BE2C (cell line): ENCODE measurements at places on chromosomes 7 and 10.

DNA sequence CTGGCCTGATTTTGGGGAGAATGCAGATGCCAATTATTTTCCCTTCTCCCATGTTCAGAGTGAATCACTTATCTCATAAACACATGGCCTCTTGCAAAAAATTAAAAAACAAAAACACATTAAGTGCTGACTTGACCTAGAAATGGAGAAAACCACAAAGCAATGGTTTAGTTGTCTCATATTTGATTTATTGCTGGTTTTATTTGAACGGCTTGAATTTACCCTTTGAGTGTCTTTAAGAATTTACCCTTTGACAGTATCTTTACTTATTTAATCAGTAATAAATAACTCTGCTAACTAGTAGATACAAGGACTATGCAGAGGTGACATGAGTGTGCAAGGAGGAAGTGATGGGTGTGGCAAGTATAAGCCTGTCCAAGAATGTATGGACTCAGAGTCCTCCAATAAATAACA is 68.1 kb upstream of the GSDME start:
- no peak for DNase-seq

DNA sequence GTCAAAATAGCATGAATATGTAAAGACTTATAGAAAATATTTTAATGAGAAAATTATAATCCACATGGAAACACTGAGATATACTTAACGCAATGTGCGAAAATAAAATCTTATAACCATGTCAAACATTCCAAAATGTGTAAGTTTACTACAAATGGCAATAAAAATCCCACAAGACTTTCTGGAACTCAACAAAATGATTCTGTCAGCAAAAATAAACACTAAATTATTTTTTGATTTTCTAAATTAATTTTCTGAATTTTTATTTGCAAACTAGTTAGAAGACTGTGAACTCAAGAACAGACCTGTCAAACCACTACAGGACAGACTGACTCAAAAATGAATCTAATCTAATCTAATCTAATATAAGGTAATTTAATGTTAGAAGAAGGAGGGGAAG is 160.8 kb upstream of the KCTD7 start:
- no peak for DNase-seq

- no peak for DNase-seq
Observed at GRCh38 chr10:100128951-100129350, 47.3 kb upstream of the CPN1 start.

GRCh38 chr10:125707541-125708468 is 11.7 kb upstream of the EDRF1 start:
- DNase-seq, result no peak

DNA sequence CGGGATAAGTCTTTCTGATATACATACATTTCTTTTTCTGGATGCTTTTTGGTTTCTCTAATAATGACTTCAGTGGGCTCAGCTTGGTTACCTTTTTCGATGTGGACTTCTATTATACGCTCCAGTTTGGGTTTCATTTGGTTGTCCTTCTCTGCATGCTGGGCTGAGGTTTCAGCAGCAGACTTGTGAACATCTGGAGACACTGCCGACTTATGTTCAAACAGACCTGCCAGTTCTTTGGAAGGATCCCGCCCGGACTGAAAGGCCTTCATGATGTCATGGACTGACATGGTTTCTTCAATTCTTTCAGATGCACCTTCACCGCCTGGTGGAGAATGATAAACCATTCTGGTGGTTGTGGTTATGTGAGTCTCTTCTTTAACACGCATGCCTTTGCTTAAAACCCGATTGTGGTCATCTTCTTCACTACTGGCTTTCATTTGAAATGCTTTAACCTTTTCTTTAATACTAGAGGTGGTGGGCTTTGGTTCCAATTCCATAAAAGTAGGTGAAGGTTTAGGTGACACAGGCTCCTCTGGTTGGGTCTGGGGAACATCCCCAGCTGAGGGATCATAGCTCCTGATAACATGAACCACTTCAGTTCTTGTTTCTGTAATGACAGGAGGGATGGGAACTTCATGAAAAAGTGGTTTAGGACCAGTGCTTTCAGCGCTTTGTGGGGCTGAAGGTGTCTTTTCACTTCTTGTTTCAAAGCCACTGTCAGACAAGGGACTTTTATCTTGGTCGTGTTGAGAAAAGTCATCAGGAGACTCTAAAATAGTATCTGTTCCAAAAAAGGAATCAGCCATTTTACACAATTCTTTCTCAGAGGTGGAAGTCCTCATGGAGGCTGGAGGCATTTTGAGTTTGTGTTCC is 167.7 kb upstream of the CCDC6 start:
- no peak for DNase-seq

GRCh38 chr10:119803264-119803663 is 69.4 kb downstream of the MCMBP start:
- no peak for DNase-seq

DNA sequence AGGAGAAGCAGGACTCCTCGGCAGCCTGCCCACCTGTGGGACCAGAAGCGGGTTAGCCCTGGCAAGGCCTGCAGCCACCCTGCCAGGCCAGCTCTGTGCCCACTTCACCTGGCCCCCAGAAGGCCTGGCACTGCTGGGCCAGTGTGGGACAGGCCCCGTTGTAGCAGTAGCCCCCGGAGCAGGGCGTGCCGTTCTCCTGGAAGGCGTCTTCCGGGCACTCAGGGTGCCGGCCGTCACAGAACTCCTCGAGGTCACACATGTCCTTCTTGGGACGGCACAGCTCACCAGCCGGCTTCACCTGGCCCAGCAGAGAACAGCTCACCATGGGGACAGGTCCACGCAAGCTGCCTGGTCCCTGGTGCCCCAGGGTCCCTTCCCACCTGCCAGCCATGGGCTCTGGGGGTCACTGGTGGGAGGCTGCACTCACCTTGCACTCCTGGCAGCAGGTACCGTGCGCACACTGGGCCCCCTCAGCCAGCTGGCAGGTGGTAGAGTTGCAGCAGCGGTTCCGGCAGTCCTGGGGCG is 5.8 kb downstream of the ADAM8 start:
- no peak for DNase-seq

DNA sequence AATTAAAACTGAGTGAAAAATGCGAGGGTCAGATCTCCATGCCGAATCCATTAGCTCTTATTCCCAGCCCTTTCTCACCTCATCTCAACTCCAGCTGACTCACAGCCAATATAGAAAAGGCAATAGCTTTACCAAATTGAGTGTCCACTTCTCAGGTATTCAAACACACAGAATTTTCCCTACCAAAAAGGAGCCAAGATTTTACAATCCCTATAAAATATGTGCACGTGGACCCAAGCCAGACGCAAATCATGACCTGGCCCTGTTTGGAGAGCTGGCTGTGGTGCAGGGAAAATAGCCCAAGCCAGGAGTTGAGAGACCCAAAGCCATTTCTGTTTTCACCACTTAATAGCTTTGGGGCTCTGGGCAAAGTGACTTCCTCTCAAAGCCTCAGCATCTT is 379.7 kb upstream of the AUTS2 start:
- DNase-seq, result no peak

- no peak for DNase-seq
Observed at GRCh38 chr10:119189811-119190282, 11.2 kb upstream of the PRDX3 start.

GRCh38 chr7:94223375-94224084 is 171.2 kb upstream of the COL1A2 start:
- no peak for DNase-seq

DNA sequence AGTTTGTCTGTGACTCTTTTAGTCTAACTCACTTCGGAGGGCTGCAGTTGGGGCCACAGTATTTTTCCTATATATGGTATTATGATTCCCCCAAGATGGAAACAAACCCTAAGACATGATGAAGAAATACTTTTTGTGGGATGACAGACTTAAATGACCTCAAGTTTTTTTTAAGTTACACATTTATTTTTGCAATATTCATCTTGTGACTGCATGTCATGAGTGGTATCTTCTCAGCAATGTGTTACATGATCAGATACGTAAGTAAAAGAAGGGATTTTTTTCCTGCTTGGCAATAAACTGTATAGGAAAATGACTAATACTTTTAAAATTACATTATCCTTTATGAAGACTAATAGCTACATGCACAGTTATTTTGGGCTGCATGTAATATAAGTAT is 57.8 kb downstream of the OR13A1 start:
- DNase-seq, result no peak

- no peak for DNase-seq
Observed at GRCh38 chr10:35684586-35684985, 42.5 kb upstream of the FZD8 start.

GRCh38 chr10:126851414-126852108 is 53.7 kb upstream of the DOCK1 start:
- no peak for DNase-seq

DNA sequence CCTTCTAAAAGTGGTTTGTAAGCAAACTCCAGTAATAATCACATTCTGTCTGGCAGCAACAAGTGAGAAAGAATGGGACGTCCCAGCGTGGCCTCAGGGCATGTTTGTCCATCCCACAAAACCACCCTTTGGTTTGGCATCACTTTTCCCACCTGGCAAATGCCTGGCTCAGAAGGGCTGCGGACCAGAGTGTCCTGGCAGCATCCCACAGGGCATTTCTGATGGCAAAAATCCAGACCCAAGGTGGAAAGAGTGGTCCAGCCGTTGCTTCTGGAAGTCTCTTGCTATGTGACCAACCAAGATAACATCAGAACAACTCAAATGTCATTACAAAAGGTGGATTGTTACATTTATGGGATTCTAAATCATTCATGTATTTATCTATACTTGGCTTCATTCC is 174.4 kb downstream of the CREB5 start:
- peak; percentile 34 for DNase-seq

- no peak for DNase-seq
Observed at GRCh38 chr10:88886557-88886956, 6.5 kb downstream of the STAMBPL1 start.

DNA sequence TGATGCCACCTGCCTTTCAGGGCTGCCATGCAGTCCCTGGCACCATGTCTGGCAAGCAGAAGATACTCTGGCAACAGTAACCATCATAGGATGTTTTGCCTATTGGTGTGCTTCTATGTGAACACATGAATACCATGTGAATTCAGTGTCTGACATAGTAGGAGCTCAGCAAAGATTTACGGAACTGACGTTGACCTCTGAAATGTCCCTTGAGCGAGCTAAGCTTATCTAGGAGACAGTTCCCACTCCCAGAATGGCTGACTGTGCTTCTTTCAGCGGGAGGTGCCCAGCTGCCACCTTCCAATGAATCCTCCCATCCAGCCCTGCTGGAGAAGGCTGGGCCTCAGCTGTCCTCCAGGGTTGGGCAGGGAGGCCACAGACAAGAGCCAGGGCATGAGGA is 71.2 kb upstream of the LRRC18 start:
- no peak for DNase-seq

DNA sequence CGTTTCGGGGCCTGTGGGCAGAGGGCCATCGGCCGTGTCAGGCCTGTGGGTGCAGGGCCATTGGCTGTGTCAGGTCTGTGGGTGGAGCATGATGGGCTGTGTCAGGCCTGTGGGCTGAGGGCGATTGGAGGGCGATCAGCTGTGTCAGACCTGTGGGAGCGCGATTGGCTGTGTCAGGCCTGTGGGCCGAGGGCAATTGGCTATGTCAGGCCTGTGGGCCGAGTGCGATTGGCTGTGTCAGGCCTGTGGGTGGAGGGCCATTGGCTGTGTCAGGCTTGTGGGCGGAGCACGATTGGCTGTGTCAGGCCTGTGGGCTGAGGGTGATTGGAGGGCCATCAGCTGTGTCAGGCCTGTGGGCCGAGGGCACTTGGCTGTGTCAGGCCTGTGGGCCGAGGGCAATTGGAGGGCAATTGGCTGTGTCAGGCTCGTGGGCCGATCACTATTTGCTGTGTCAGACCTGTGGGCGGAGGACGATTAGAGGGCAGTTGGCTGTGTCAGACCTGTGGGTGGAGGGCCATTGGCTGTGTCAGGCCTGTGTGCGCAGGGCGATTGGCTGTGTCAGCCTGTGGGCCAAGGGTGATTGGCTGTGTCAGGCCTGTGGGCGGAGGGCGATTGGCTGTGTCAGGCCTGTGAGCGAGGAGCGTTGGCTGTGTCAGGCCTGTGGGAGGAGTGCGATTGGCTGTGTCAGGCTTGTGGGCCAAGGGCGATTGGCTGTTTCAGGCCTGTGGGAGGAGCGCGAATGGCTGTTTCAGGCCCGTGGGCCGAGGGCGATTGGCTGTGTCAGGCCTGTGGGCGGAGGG is 54.1 kb downstream of the DYNC2I1 start:
- DNase-seq, result peak; percentile 31

- peak; percentile 78 for DNase-seq
Observed at GRCh38 chr7:99374111-99375064, at the start of gene ARPC1B. Gene ARPC1B, plus strand, starts transcription at chr7:99374730. Its CDS starts 10,985 bp downstream, at chr7:99385715.

GRCh38 chr10:95282107-95282506 is 8.7 kb downstream of the PDLIM1 start:
- DNase-seq, result no peak
